HTR-8/SVneo (cell line): ENCODE measurements at places on chromosomes 7 and 10.

DNA sequence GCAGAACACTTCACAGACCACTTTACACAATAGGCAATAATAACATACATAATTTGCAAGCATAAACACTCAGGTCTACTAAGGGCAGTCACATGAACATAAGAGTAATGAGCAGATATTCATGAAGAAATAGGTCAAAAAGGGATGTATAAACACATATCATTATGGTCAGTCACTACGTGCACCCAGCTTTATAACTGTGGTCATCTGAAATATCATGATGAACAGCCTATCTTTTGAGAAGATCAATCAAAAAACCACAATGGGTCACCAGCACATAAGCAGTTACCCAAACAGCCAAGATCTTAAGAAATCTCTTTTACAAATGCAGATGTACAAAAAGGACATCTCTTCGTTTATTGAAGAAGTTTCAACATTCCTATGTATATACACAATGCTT lies 35.5 kb upstream of the DRGX start:
- no peak for DNase-seq

DNA sequence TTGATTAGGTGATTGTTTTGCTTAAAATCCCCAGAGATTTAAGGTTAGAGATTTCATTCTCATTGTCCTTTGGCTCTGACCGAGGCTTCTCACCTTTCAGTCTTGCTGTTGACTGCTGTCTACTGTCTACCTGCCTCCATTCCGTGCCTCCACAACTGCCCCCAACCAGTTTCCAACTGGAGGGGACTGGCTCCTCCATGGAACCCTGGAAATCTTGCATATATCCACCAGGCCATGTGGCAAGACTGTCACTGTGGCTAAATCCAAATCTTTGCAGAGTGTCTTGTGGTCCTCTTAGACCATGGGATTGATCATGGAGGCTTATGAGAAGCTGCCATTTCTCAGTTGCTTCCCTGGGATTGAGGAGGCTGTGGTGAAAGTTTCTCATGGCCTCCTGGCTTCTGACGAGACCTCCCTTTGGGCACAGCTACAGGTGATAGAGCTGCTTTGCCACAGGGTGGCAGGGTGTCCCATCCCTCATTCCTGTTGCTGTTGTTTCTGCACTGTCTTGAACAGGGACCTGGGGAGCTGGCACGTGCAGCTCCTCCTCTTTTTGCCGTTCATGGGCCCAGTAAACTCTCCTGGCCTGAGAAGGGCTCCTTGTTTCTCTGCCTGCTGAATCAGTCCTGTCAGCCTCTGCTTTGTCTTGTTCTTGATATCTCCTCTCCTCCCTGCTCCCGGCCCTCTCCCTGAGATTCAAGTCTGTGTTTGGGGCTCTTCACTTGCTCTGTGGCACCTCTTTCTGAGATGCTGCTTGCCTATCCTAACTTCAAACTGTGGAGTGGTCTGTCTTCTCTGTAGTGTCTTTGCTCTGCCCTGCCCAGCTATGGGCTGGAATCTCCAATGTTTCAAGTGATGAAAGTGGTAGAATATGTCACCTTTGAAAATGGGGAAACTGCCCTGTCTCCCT lies 63.6 kb upstream of the IGFBP3 start:
- peak; percentile 37 for DNase-seq

DNA sequence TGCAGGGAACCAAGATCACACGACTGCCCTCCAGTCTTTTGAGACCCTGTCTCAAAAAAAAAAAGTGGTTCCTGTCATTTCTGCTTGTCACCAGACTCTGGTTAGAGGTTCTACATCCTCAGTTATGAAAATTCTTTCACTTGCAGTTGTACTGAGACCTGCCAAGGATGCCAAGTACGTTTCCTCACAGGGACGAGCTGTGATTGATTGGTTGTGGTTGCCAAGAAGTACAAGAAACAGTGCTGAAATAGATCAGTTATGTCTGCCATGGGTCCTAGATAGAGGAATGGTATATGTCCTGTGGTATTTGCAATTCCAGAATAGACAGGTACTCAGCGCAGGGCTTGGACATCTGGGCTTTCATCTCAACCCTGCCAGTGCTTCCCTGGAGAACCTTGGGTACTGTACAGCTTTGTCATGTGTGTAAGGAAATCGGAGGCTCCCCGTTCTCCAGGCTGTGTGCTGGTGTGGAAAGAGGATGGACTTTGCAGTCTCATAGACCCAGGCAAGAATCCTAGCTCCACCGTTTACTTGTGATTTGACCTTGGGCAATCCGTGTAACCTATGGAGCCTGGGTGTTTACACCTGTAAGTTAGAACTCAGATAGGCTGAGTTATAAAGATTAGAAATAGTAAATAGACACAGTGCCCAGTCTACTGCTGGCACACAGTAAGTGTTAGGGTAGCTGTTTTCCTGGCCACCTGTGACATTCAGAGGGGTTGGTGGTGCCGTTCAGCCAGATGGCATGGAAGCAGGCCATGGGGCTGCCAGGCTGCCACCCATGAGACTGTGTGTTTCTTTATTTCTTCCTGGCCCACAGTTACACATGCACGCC lies 53.0 kb downstream of the COL13A1 start:
- DNase-seq: no peak

DNA sequence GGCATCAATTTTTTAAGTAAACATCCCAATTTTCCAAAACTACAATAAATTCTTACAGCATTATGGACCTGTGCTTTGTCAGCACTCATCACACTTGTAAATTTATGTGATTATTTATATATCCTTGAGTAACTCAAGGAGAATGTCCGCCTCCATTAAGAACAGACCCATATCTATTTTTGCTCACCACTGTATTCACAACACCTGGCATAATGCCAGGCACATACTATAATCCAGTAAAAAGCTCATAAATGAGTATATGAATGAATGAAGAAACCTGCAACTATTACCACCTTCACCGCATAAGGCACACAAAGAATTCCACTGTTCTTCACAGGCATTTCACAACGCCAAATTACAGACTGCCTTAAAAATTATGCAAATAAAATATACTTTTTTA lies 46.9 kb downstream of the MINDY3 start:
- DNase-seq: no peak

DNA sequence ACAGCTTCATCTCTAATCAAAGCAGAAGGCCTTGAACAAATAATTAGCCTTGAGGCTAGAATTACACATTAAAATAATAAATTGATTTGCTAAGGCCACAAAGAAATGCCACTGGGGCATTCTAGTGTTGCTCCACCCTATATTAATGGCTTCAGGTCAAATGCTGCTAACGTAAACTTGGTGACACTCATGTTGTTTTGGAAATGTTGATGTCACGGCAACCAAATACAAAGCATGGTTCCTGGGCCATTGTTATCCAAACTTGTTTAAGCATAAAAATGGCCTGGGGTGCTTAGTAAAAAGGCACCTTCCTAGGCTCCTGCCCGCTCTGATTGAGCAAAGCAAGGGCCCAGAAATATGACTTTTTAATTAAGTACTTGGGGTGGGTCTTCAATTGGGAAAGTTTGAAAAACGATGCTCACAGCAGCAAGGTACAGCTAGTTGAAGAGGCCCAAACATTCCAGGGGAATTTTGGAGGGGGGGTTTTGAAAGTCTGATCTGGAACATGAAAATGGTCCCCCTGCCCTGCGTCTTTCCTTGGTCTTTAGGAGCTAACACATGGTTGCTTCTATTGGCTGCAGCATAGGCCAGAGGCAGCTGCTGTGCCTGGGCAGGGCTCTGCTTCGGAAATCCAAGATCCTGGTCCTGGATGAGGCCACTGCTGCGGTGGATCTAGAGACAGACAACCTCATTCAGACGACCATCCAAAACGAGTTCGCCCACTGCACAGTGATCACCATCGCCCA lies 67.8 kb downstream of the ABCC2 start:
- no peak for DNase-seq

- DNase-seq: no peak
Observed at GRCh38 chr10:112841549-112841948, 108.5 kb upstream of the TCF7L2 start.

- DNase-seq: no peak
Observed at GRCh38 chr10:131249238-131249954, 62.1 kb downstream of the TCERG1L start.

- DNase-seq: no peak
Observed at GRCh38 chr7:39210362-39210761, 232.7 kb downstream of the POU6F2 start.

DNA sequence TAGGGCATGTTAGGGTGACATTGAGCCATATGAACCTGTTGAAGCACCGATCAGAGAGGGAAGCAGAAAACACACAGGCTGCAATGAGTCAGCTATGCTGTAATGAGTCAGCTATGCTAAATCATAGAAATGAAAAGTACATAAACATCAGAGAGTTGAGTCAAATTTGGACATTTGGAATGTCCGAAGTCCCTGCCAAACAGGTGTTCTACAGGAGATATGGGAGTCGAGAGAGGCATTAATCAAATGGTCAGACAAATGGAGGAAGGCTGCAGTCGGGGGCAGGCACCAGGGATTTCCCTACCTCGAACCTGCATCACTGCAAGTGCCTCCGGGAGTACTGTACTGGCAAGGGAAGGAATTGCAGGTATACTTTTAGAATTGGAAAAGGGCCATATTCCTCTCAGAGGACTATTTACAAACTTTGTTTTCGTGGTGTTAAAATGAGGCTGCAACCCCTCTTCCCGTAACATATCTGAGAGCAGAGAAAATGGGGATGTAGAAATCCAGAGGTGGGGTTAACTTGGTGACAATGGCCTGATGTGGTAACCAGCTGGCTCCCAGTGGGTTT lies 8.8 kb upstream of the ZC3HAV1 start:
- DNase-seq: no peak

DNA sequence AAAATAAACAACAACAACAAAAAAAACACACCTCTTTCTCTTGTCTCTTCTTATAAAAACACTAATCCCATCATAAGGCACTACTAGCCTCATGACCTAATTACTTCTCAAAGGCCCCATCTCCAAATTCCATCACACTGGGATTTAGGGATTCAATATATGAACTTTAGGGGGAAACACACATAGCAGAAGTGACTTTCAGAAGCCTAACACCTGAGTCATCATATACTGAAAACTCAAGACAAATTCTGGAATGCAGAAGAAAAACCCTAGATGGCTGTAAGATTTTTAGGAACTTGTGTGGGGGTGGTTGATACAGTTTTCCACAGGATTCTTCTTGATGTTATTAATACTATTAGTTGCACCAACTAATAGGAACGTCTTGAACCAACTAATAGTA lies 33.7 kb upstream of the CSTF2T start:
- DNase-seq: no peak

- no peak for DNase-seq
Observed at GRCh38 chr10:3588816-3589215, 196.2 kb downstream of the KLF6 start.

- DNase-seq: no peak
Observed at GRCh38 chr7:35019801-35020200, 17.5 kb downstream of the DPY19L1 start.

- DNase-seq: no peak
Observed at GRCh38 chr10:56662765-56663447, 301.8 kb upstream of the ZWINT start.

- peak; percentile 52 for DNase-seq
Observed at GRCh38 chr10:101441541-101442455, 87.8 kb downstream of the BTRC start.

- DNase-seq: no peak
Observed at GRCh38 chr10:7484456-7485243, 73.8 kb upstream of the SFMBT2 start.

- DNase-seq: no peak
Observed at GRCh38 chr7:132112657-132113056, 463.6 kb downstream of the PLXNA4 start.

DNA sequence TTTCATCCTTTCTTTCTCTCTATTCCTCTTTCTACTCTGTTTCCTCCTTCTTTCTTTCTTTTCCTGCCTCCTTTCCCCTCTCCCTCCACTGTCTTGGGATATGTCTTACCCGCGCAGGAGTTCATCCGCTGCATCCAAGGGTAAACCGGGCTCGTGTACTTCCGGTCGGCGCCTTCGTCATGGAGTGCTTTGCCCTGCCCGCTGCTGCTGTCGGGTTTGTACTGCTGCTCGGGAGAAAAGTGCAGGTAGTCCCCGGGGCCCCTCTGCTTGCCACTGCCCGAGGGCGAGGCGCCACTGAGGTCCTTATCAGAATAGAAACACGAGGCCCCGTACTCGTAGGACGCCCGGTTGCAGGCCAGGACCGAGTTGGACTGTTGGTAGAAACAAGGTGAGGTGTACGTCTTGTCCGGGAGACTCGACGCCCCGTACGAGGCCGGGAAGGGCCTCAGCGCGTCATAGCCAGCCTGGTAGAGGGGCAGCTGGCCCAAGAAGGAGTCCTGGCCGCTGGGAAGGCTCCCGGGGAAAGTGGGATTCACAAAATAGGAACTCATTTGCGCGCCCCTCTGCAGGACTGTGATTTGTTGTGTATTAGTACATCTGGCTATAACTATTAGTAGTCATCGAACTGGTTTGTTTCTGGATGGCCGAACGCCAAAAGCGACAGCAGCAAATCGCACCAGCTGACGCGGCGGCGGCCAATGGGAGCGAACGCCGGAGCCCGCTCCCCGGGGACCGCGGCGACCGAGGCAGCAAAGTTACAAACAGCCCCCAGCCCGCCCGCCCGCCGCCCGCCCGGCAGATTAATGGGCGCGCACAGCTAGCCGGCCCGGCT lies at the start of gene HOXA6:
Gene HOXA6, minus strand, starts transcription at position 576 of the 832 bp plus-strand sequence. Its CDS starts 25 bp downstream, at position 551.
- DNase-seq: no peak

GRCh38 chr7:130995252-130996081 lies 261.5 kb upstream of the KLF14 start:
- no peak for DNase-seq

- DNase-seq: no peak
Observed at GRCh38 chr7:102974366-102975236, 61.8 kb downstream of the LRRC17 start.

DNA sequence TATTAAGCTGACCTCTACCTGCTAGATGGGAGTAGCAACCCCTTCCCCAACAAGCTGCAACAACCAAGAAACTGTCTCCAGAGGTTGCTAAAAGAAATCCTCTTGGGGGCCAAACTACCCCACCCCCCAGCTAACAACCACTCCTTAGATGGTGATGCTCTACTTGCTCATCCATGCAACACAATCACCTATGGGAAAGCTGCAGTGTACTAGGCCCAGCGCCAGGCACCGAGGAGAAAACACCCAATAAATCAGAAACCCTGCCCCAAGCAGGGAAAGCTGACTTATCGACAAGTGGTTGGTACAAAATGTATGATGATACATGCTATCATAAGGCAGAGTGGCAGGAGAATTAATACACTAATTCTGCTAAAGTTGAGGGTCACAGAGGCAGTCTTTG lies 17.3 kb downstream of the SLC25A13 start:
- DNase-seq: no peak
